Stimulated activated CD4-positive, alpha-beta T cell treated with anti-CD3 and anti-CD28 coated beads, TNF-alpha, amount 100 ng/mL, for 48 hours (primary cell): ENCODE measurements at places on chromosomes 6 and 20.

GRCh38 chr6:135811644-135812526 is 39.6 kb upstream of the PDE7B start:
- DNase-seq, result no peak

- DNase-seq, result no peak
These were observed 46.7 kb downstream of the TBC1D7 start for GRCh38 chr6:13281686-13282085.

- DNase-seq, result no peak
These were observed 2.3 kb upstream of the PRIM2 start for GRCh38 chr6:57315111-57315510.

DNA sequence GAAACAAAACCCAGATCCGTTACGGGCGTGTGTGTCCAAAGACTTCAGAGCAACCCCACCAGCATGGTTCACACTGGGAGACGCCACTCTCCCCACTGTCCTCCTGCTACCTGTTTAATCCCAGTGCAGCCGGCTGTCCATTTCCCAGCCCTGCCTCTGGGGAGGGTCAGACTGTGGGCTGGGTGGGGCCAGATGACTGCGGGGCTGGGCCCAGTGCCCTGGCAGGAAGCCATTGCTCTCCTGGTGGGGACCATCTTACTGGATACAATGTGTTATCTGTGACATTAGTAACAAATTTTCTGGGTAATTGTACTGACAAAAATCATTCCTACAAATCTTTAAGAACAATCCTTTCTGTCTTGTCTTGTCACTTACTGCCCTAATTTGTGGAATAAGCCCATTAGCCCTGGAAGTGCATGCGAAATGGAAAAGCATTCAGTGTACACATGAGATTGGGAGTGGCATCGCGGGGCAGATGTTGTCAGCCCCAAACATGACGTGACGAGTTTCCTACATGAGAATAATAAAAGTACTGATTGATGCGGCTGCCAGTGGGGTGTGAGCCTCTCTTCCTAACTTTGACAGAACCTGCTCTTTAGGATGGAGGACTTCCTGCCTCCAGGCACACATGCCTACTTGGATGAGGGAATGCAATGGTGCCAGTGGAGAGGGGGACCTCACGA is 37.9 kb upstream of the PCMTD2 start:
- no peak for DNase-seq

DNA sequence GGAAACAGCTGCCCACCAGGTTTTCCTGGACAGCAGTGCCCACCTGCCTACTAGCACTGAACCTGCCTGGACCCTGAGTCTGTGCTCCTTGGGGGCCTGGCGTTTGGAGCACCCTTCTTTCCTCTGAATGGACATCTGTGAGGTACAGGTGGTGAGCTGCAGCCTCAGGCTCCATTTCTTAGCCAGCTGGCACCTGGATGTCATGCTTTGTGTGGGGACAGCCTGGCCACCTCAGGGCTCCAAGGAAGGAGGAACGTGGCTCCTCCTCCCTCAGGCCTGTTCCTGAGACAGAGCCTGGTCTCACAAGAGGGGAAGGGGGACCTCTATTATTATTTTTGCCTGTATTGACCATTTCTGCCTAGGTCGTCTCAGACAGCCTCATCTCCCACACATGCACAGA is 8.1 kb downstream of the TMEM151B start:
- DNase-seq, result no peak

GRCh38 chr6:40582892-40583291 is 4.3 kb downstream of the LRFN2 start:
- DNase-seq, result no peak

DNA sequence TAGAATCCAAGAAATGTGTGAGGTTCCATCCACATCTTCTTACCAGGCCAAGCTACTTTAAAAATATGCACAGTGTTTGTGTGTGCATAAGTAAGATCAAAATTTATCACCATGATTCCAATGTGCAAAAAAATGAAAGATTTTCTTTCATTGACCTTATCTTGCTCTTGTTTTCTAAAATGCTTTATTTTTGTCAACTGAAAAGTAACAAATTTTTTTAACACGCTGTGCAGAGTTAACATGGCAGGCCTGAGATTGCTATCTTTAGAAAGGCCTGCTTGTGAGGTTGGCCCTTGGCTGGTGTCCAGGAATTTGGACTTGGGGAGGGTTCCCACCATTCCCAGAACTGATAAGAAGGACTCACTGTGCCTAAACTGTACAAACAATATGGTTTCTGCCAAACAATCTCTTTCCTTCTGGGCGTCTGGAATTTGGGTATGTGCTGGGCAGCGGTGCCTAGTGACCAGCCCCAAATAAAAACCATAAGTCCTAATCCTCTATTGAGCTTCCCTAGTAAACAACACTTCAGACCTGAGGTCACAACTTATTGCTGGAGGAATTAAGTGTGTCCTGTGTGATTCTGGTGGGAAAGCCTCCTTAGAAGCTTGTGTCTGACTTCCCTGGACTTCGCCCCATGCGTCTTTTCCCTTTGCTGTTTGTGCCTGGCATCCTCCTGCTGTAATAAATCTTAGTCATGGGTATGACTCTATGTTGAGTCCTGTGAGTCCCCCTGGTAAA is 19.8 kb upstream of the MYLIP start:
- DNase-seq, result no peak

GRCh38 chr6:39912446-39912845 is 21.8 kb downstream of the MOCS1 start:
- no peak for DNase-seq

- DNase-seq, result peak; percentile 18
These were observed 809 bp downstream of the SRPK1 start for GRCh38 chr6:35919827-35920751.

DNA sequence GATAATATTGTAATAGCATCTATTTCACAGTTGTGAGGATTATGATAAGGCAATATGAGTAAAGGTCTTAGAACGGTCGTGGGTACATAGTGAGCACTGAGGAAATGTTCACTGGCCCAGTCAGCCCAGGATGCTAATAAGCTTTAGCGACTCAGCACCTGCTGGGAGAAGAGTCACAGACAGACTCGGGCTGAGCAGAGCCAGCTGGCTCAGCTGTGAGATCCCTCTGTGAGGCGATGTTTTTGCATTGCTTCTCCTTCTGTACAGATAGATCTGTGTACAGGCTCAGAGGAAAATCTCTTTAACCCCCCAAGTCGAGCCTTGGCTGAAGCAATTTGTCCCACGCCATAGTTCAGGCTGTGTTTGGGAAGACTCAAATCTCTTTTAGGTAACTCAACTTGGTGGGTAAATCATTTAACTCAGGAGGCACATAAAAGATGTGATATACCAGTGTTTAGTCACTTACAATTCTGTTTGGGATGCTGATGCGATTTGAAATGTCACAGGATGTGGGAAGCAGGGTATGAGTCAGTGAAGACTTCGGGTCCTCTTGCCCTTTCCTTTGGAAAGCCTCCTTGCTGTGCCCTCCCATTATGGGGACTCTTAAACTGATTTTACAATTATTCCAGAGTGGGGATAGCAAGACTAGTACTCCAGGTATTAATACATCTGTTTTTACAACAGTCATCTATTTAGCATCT is 53.1 kb downstream of the PHACTR1 start:
- no peak for DNase-seq

- no peak for DNase-seq
These were observed 65.5 kb upstream of the GCM1 start for GRCh38 chr6:53214172-53214571.

GRCh38 chr6:164274493-164274892 is 860.0 kb downstream of the QKI start:
- no peak for DNase-seq

- no peak for DNase-seq
These were observed 9.9 kb downstream of the CCDC167 start for GRCh38 chr6:37489697-37490336.

DNA sequence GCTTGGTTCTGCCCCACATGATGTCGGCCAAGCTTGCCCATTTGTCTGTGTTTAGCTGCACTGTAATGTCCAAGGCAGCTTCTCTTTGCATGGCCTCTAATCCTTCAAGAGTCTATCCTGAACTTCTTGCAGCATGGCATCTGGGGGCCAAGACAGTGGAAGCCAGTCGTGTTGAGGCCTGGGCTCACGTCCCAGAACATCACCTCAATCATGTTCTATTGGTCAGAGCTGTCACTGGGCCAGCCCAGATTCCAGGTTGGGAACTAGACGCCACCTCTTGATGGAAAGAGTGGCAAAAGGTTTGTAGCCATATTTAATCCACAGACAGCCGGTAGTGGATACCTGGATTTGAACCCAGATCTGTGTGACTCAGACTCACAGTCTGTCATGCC is 25.3 kb downstream of the PPARD start:
- DNase-seq, result no peak

GRCh38 chr6:157773248-157773773 is 49.7 kb upstream of the SNX9 start:
- no peak for DNase-seq

- no peak for DNase-seq
These were observed 170.8 kb downstream of the SASH1 start for GRCh38 chr6:148513145-148514071.

DNA sequence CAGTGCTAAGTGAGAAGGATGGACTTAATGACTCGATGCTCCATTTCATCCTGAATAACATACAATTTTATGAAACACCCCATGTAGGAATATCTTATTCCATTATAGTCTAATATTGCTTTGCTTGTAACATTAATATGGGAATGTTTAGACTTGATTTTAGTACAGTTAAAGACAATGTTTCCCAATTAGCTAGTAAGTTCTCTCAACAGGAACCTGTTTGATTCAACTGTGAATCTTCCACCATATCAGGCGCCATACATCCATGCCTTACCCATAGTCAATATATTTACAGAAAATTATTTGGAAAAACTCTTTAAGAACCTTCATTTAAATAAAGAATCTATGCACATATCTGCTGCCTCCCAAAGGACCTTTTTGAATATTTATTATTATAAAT is 3.3 kb downstream of the NDRG3 start:
- no peak for DNase-seq

- DNase-seq, result no peak
These were observed 33.5 kb downstream of the ELOVL5 start for GRCh38 chr6:53315086-53315724.

DNA sequence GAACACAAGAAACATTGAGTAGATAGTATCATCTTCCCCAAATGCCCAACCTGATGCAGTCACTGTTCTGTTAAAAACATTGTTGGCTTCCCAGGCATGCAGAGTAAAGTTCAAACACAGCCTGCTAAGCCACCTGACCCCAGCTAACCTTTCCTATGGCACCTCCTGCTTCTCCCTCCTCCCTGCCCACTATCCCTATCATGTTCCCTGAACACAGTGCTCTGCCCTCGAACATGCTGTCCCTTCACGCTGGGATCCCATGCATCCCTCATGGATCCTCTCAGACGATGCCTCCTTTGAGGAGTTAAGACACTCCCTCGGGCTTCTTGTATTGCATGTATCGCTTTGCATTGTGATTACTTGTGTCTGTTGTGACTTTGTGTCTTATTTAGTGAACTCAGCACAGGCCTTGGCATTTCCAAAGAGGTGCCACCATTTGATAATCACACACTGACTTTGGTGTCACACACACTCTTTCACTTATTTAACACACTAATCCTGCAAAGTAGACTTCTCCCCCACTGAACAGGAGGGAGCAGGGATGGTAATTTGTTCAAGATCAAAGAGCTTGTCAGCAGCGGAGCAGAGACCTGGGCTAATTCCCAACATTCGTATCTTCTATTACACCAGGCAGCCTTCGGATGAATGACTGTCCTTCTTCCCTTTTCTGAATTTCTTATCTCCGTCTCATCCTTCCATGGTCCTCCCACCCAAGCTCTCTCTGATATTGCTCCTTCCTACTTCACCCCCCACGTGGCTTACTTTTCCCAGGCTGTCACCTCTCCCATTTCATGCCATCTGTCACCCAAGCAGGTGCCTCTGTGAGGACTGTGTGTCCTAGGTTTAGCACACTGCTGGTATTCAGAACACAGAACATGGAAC is 28.3 kb upstream of the SMIM29 start:
- DNase-seq, result no peak

- peak; percentile 17 for DNase-seq
These were observed 63.1 kb upstream of the KLHL31 start for GRCh38 chr6:53728570-53729194.

GRCh38 chr20:9110365-9110764 is 41.5 kb downstream of the PLCB4 start:
- no peak for DNase-seq
